ENCODE measurements at places on chromosomes 7 and 10. TPM values are rescaled to one million over a fixed set of nuclear protein-coding genes. Genes with fewer than 3 reads are reported as not detected.

The CLDN3 gene
- total RNA-seq, result 0.13 TPM

The CCDC3 gene
- total RNA-seq, result 10.5 TPM

The HOXA1 gene
- total RNA-seq, result 0.58 TPM

The MOGAT3 gene
- not detected for total RNA-seq

The CYP3A4 gene
- total RNA-seq, result 0.04 TPM

- DNase-seq, result no peak
These were observed 46.9 kb upstream of the GJD4 start for GRCh38 chr10:35558276-35558675.

GRCh38 chr10:21398563-21399231, 126.8 kb downstream of the SKIDA1 start:
- peak; percentile 58 for DNase-seq

DNA sequence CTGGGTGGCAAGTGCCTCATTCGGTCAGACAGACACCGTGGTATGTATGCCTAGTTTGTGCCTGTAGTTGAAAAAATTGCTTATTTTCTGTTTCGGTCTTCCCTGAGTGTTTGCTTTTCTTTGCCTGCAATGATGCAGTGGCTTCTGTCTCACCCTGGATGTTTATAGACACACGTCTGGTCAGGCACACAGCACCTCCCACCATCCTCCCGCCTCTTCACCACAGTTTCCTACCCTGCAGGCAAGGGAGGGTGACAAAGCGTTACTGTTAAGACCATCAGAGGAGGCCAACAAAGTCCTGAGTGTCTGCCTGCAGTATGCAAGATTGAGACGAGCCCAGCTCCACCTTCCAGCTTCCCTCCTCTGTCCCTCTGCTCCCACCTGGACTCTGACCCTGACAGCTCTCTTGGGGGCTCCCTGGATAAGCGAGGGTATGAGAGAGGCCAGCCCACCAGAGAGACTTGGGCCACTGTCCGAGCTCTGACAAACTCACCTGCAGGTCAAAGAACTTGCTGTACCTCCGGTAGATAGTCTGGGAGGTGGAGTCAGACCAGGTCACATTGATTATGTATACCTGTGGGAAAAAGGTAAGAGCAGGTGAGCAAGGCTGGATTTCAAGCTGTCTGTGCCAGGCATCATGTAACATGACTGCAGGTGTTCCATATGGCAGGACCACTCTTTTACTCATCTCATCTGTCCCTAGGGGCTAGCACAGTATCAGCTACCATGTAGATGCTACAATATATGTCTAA, 54.4 kb downstream of the SH3PXD2A start:
- no peak for DNase-seq

DNA sequence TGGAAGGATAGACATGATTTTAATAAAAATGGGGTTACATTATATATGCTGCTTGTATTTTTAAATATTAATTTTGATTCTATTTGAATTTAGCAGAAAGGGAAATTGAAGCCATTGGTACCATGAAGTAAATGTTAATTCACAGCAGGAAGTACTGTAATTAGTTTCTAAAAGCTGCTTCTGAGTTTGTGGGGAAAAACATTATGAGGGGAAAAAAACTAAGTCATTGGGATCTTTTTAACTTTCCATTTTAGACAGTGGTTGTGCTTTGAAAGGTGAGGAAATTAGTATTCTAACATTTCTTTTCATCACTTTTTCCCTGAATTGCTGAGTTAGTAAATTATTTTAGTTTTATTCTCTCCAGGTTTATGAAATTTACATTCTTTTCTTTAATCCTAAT, 41.0 kb downstream of the LCOR start:
- no peak for DNase-seq

DNA sequence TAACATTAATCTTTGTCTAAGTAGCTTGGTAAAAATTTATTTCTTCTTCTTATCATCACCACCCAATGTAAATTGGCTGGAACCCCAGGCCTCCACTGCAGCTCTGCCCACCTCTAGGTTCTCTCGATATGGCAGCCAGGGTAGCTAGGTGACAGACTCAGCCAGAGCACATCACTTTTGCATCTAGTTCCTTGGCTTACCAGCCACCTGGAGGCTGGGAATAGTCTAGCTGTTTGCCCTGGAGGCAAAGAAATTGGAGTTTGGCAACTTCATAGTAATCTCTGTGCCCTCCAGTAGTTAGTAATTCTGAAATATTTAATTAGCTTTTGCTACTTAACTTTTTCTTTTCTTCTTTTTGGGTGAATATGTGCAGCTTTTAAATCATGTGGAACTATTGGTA, 9.4 kb downstream of the IFRD1 start:
- DNase-seq, result no peak

DNA sequence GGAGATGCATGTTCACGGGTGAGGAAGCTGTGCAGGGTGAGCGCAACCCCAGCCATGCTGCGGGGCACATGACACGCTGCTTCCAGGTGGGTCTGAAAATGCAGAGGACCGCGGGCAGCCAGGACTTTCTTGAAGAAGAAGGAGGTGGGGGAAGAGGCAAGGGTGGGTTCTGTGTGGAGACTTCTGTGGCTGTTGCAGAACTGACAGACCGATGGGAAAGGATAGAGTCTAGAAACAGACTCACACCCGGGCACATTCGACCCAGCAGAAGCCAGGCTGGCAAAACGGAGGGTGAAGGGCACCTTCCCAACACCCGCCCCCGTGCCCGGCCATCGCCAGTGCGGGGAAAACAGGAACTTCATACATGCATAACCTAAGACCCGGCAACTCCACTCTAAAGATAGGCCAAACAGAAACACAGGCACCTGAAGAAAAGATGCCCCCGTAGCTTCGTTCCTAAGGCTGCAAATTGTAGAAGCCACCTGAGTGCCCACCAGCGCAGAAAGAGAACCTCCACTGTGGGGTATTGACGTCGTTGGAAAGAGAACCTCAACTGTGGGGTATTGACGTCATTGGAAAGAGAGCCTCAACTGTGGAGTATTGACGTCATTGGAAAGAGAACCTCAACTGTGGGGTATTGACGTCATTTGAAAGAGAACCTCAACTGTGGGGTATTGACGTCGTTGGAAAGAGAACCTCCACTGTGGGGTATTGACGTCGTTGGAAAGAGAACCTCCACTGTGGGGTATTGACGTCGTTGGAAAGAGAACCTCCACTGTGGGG, 4.8 kb upstream of the KNDC1 start:
- no peak for DNase-seq

- DNase-seq, result no peak
These were observed 84.0 kb downstream of the GATA3 start for GRCh38 chr10:8138471-8138870.

DNA sequence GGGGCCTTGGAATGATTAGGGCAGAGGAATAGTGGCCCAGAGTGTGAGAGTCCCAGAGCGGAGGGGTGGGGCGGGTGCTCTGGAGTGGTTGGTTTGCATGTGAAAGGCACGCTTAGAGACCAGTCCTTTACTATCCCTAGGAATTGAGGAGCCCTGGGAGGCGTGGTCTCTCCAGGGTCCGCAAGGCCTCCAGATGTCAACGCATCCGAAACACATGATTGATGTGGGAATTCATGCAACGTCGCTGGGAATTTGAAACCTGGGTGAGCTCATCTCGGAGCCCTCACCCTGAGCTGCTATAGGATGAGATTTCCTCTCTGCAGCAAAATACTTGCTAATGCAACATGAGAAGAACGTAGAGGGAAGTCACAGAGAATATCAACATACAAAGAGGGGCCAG, 51.2 kb downstream of the NPTX2 start:
- peak; percentile 82 for DNase-seq

DNA sequence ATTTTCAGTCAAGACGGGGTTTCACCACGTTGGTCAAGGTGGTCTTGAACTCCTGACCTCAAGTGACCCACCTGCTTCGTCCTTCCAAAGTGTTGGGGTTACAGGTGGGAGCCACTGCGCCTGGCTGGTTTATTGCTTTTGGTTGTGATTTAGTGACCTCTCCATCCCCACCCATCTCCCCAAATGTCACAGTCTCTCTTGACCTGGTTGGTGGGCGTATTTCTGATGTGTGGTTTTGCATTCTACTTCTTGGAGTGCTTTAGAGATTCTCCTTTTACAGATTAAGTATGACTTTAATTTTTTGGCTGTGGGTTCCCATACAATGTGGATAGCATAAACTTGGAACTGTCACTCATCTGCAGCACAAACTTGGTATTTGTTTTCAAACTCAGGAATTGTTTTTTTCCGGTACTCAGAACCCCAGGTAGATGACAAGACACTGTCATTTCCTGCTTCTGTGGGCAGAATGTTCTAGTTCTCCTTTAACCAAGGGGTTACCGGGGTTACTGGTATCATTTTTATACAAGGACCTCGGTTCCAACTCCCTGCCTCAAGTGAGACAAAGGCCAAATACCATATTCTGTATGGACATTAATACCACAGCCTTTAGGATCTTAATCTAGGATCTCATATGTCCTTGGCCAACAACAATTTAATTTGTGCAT, 50.5 kb downstream of the MRC1 start:
- DNase-seq, result no peak

- DNase-seq, result no peak
These were observed 60.4 kb upstream of the CACNB2 start for GRCh38 chr10:18079665-18080295.

DNA sequence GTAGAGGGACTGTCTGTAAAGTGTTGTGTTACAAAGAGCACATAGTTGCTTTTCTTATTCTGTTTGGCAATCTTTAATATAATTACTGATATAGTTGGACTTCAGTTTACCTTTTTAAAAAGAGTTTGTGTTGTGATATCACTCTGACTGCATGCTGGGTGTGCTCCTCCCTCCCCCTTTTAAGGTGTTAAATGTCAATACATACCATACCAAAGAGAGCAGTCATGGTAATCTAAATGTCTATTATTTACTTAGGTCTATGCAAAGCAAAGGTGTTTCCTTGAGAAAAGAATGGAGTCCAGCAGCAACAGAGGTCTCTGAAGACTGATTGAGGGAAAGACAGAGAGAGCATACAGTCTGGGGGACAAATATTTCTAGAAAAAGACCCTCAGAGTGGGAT, 275.1 kb upstream of the NRP1 start:
- no peak for DNase-seq

- peak; percentile 65 for DNase-seq
These were observed 93.4 kb downstream of the DOCK4 start for GRCh38 chr7:112112822-112113255.

- no peak for DNase-seq
These were observed 153.5 kb downstream of the ARHGAP12 start for GRCh38 chr10:31774928-31775650.

DNA sequence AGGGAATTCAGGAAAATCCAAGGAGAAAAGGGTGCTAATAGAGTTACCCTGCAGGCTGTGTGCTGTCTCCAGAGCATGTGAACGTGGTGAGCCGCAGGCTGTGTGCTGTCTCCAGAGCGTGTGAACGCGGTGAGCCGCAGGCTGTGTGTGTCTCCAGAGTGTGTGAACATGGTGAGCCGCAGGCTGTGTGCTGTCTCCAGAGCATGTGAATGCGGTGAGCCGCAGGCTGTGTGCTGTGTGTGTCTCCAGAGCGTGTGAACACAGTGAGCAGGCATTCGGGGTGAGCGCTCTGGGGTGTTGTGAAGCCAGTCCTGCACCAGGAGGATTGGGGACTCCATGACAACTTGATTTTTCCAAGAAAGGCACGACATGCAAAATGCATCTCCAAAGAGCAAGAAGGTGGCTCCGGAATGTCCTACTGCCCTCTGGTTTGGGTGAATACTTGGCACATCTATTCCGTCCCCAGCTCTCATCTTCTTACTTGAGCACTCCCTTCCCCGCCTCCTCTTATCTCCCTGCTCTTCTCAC, 407.9 kb upstream of the SHH start:
- no peak for DNase-seq

DNA sequence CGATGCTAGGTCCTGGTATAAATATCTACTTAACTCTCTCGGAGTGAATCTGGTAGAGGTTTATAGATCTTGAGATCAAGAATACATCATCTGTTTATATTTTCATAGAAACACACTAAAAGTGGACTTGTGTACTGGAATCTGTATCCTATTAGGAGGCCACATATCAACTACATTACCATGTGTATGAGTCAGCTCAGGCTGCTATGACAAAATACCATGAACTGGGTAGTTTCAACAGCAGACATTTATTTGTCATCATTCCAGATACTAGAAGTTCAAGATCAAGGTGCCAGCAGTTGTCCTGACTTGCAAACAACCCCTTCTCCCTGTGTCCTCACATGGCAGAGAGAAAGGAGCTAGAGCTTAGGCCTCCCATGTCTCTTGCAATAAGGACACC, 113.9 kb upstream of the PFKP start:
- no peak for DNase-seq

DNA sequence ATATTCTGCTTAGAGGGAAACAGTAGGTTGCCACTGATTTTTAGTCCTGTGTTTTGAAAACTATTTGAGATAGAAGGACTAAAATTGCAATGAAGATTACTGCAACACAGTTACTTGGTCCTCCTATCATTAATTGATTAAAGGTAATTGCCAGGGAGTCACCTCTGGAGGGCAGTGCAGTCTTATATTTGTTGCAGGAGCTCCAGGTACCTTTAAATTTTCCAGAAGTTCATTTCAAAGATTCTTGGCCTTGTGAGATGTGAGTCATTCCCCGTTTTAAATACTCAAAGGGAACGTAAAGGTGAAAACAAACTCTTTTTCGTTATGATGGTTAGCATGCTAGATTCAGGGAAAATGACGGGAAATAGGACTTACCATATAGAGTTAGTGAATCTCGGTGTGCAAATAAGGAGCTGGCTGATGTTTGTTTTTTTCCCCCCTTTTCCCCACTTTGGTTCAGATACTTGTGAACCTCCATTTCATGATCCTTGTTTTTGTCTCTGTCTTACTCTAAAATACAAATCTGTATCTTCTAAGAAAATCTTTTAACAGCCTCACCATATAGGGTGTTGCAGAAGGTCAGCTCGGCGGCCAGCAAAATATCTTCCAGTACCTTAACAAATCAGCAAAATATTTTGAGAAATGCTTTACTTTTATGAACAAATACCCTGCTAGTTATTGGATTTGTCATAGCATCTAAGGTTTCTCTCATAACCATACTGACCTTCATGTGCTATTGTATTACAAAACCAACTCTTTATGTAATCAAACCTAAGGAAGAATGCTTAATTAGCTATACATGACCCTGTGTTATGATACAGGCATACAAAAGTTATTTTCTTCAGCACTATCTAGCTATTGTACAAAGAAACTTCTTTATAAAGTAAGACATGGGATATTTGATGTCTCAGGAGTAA, 143.0 kb upstream of the HDAC9 start:
- peak; percentile 76 for DNase-seq

DNA sequence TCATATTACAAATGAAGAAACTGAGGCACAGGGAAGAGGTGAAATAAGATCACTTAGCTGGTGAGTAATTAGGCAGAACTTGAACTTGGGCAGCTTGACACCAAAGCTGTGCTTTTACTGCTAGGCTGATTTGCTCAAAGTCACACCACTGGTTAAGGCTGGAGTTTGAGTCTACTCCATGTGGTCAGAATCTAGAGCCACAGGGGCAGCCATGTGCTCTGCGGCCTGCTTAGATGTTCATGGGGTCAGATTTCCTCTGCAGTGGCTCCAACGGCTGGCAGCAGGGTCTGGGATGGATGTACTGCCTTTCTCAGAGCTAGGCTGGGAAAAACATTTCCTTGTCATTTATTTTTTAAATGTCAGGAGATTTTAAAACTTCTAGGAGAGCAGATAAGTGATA, 417.5 kb downstream of the KCNMA1 start:
- no peak for DNase-seq
